ENCODE measurements at places on chromosomes 11 and 22.

- H3K4me1 ChIP-seq = no peaks in the 10 kb centered on the region
- H3K27me3 ChIP-seq = no peaks in the 10 kb centered on the region
- no peak overlapping the region for H3K27ac ChIP-seq
These were observed 100.5 kb downstream of the PDHX start for GRCh38 chr11:35016916-35017315.

DNA sequence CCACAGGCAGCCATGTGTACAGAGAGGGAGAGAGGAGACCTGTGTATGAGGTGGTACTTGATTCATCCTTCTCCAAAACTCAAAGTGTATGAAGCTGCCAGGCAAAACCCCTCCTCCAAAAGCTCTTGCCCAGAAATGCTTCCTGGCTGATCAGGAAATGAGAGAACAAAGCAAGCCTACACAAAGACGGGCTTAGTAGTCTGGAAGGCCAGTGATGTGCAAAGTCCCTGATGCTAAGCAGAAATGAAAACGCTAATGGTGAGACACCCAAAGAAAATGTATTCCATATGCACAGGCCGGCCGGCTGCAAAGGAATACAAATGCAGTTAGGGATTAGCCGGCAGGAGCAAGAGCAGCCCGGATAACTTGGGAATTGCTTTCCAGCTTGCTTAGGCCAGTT lies 234.9 kb upstream of the CADM1 start:
- no peaks in the 10 kb centered on the region for H3K36me3 ChIP-seq
- no peak overlapping the region for H3K4me3 ChIP-seq
- no peak for DNase-seq
- H3K27me3 ChIP-seq = no peaks in the 10 kb centered on the region
- no peak overlapping the region for H3K27ac ChIP-seq

DNA sequence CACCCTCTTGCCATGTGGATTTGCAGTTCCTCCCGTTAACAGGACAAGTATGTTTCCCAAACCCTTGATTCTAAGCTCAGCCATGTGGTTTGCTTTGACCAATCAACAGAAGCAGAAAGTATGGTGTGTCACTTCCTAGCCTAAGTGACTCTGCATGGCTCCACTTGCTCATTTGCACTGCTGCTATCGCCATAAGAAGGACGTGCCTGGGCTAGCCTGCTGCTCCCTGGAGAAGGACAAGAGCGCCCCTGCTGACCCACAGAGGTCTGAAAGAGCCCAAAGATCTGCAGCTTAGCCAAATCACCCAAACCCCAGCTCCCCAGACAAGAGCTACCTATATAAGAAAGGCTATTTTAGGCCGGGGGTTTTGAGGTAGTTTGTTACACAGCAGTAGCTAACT lies 18.0 kb downstream of the TBRG1 start:
- no peak overlapping the region for H3K4me3 ChIP-seq
- H3K36me3 ChIP-seq = peaks cover 33% of the 10 kb centered on the region
- H3K27me3 ChIP-seq = no peaks in the 10 kb centered on the region
- H3K4me1 ChIP-seq = no peaks in the 10 kb centered on the region
- no peak overlapping the region for H3K27ac ChIP-seq
- DNase-seq = no peak

DNA sequence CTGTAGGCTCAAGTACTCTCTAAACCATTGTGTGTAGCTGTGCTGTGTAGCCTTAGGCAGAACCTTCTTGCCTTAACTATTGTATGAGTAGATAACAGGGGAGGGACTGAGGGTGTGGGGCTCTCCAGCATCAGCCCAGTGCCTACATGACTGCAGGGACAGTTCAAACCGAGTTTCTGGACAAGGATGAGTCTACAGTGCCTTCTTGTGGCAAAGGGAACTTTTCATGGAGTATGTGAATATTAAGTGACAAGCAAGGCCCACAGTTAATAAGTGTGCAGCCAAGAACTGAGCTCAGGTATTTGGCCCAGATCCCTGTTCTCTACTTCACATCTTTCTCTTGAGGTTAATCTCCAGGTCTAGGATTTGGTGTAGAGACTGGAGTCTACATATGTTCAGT lies 424.4 kb upstream of the LARGE1 start:
- DNase-seq = no peak
- no peak overlapping the region for H3K4me3 ChIP-seq
- no peaks in the 10 kb centered on the region for H3K4me1 ChIP-seq
- no peak overlapping the region for H3K27ac ChIP-seq
- no peaks in the 10 kb centered on the region for H3K36me3 ChIP-seq
- no peaks in the 10 kb centered on the region for H3K27me3 ChIP-seq

DNA sequence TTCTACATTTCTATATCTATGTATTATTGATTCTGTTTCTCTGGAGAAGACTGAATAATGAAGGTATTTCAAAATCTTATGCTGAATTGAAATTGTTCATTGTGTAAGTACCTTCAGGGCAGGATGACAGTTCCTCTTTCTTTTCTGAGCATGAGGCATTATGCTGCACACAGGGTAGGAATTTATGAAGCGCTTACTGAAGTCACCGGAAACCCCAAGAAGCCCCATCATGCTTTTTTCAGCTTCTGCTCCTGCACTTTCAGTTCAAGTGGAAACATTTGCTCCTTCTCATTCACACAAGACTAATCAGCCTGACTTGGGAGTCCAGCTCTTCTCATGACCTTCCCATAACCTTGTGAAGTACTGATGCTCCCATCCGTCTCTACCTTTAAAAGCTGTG lies 314.7 kb upstream of the SORL1-AS1 start:
- no peak overlapping the region for H3K27ac ChIP-seq
- no peaks in the 10 kb centered on the region for H3K36me3 ChIP-seq
- no peak for DNase-seq
- no peaks in the 10 kb centered on the region for H3K4me1 ChIP-seq
- H3K4me3 ChIP-seq = no peak overlapping the region

- H3K27me3 ChIP-seq = no peaks in the 10 kb centered on the region
- no peak for DNase-seq
- no peaks in the 10 kb centered on the region for H3K4me1 ChIP-seq
These were observed 74.9 kb downstream of the MIAT start for GRCh38 chr22:26732284-26732683.

- peaks cover 20% of the 10 kb centered on the region for H3K4me1 ChIP-seq
- no peaks in the 10 kb centered on the region for H3K27me3 ChIP-seq
- DNase-seq = peak; percentile 44
- no peak overlapping the region for H3K4me3 ChIP-seq
- H3K36me3 ChIP-seq = no peaks in the 10 kb centered on the region
- H3K27ac ChIP-seq = no peak overlapping the region
These were observed 18.0 kb downstream of the CNTF start for GRCh38 chr11:58640386-58641023.

- H3K27me3 ChIP-seq = no peaks in the 10 kb centered on the region
- peak overlapping the region; percentile 81 for H3K4me3 ChIP-seq
- peaks cover 13% of the 10 kb centered on the region for H3K4me1 ChIP-seq
- DNase-seq = peak; percentile 35
- no peaks in the 10 kb centered on the region for H3K36me3 ChIP-seq
These were observed 714 bp downstream of the CD59 start for GRCh38 chr11:33735271-33736147.
